Daoy (cell line): ENCODE measurements at places on chromosomes 2 and 18. TPM values are rescaled to one million over a fixed set of nuclear protein-coding genes. Genes with fewer than 3 reads are reported as not detected.
A peak's percentile ranks its signal among the peaks of the same experiment; 100 is the strongest.

DNA sequence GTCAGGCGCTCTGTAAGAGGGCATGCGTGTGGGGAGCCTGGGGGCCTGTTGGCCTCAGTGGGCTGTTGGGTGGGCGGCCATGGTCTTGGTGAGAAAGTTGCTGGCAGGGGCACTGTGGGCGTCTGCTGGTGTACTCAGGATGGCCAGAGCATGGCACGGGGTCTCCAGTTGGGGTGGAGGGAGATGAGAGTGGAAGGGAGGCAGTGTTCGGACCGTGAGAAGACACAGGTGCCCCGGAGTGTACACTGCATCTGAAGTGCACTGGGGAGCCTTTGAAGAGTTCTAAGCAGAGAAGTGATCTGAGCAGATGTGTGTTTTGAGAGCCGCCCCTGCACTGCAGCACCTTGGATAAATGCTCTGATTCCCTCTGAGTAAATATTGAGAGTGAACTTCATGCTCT, 150.8 kb downstream of the LDLRAD4 start:
- DNase-seq: no peak

- DNase-seq: no peak
Observed at GRCh38 chr2:152411154-152411553, 76.2 kb downstream of the FMNL2 start.

The ASXL3 gene
- 0.18 and 0.29 TPM in 2 replicates for total RNA-seq

GRCh38 chr2:45681675-45682074, 30.2 kb downstream of the PRKCE start:
- DNase-seq: peak; percentile 88

GRCh38 chr2:12397854-12398253, 318.9 kb upstream of the TRIB2 start:
- no peak for DNase-seq

The ANKRD30B gene
- 0.23 TPM in 1 of 2 replicates, not detected in the other for total RNA-seq

The SULT1C4 gene
- not detected in 2 replicates for total RNA-seq

The TWIST2 gene
- total RNA-seq: 20.4 and 34.3 TPM in 2 replicates

The GPR45 gene
- not detected in 2 replicates for total RNA-seq

The VWA3B gene
- 0.77 TPM in 1 of 2 replicates, not detected in the other for total RNA-seq

The MYO5B gene
- 2.8 and 3.1 TPM in 2 replicates for total RNA-seq

DNA sequence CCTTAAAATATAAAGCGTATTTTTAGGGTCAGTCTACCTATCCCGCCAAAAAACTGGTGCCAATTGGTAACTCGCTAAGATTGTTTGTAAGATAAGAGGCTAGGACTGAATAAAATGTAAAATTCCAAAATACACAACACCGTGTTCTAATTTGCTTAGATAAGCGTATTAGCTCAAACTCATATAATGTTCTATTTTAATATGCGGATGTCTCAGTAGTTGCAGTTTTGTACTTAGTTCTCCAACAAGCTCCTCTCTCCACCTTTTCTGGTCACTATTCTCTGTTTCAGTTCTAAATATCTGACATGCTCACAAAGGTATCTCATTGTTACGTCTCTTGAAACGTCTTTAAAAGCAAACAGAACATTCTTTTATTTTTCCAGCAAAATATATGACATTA, 24.0 kb downstream of the NETO1 start:
- no peak for DNase-seq

DNA sequence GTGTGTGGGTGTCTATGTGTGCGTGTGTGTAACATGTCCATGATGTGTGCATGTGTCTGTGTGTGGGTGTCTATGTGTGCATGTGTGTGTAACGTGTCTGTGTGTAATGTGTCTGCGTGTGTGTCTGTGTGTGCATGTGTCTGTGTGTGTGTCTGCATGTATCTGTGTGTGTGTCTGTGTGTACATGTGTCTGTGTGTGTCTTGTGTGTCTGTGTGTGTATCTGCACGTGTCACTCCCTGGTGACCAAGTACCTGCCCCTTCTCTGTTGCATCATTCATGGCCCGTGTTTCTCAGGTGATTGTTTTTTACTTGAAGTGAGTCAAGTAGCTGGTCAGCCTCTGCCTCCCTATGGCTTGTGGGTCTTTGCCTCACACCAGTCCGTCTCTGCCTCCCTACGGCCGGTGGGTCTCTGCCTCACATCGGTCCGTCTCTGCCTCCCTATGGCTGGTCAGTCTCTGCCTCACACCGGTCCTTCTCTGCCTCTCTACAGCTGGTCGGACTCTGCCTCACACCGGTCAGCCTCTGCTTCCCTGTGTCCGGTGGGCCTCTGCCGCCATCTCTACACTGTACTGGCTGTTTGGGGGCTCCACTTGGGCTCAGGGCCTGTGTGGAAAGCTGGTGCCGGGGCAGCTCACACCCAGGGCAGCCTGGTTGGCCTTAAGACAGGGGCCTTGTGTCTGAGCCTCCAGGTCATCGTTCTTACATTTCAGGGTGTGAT, 31.6 kb downstream of the KCNG2 start:
- DNase-seq: no peak

- peak; percentile 92 for DNase-seq
Observed at GRCh38 chr2:15169326-15170069, 391.6 kb downstream of the NBAS start.

DNA sequence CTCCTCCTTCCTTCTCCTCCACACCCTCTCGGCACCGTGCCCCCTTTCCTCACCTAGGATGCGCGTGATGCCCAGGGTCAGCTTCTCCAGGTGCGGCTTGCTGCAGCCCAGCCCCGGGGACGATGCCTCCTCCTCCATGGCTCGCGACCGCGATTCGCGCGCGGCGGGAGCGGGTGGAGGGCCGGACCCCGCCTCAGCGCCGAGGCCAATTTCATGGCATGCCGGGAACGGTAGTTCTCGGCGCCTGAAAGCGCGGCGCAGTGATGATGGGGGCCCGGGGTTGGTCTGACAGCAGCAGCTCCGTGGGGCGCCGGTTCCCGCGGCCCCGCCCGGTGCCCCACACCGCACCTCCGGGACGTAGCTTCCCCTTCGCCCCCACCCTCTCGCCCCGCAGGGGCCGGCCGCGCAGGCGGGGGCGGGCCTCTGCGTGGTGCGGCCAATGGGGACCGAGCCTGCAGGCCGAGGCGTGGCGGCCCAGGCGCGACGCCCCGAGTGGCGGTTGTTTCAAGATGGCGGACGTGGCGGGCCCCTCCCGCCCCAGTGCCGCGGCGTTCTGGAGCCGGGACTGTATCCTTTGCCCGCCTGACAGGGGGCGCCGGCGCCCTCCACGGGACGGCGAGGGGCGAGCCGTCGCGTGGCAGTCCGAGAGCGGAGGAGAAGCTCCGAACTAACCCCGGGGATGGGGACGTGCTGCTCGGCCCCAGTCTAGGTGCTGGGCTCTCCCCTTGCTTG, at the start of the genes KIAA1328 and TPGS2:
Gene KIAA1328 (plus strand): TSS at position 498 of the 732 bp plus-strand sequence. CDS start 12 bp downstream, at position 510.
Gene TPGS2 (minus strand): TSS at position 373 of the 732 bp plus-strand sequence. CDS start 235 bp downstream, at position 138.
- peak; percentile 91 for DNase-seq

DNA sequence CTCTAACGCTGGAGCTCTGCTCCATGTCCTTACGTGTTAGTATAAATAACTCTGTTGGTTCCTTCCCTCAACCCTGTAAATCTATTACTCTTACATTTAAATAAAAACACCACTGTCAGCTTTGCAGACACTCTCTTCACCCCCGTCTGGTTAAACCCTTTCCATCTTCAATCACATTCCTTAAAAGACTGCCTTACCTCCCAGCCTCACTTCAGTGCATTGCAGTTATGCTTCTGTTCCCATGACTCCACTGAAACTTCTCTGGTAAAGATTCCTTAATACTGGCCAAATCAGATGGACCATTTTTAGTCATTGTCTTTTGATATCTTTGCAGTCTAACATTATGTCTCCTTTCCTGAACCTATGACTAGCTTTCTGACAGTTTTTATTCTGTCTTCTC, 61.7 kb downstream of the EML4 start:
- no peak for DNase-seq

DNA sequence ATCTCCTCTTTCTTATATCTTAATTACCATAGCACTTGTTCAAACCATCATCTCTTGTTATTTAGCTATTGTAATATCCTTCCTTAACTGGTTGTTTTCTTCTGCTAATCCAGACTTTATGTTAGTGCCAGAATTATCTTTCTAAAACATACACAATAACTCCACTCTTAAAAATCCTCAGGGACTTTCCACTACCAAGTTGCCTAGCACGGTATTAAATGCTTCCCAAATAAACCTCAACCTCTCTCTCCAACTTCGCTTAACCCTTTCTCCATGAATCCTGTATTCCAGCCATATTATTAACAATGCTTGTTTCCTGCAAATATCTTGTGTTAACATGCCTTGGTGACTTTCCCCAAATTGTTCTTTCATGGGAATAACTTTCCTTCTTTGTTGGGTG, 84.5 kb downstream of the FAM228A start:
- no peak for DNase-seq

GRCh38 chr18:79708412-79708811, 28.8 kb downstream of the CTDP1 start:
- DNase-seq: no peak

DNA sequence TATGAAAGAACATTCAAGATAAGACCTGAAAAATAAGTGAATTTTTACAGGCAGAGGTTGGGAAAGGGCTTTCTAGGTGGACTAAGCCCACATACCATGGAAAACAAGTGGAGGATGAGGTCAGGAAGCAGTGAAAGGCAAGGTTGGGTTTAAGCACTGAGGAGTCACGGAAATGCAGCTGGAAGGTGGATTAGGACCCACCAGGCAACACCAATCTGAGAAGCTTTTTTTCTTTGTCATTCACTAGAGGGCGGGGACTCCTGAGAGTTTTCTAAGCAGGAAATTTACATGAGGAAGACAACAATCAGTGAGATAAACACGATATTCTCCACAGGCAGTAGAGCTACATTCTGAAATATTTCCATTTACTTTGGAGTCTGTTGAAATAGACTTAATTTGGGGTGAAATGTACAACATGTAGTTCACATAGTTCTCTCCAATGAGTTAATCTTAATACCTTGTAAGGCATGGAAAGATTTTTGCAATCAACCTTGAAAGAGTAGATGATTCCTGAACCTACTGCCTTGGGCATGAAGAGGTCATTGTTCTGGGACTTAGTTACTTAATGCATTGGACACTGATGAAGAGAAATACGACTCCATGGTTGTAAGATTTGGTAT, 40.7 kb downstream of the VIT start:
- DNase-seq: no peak

DNA sequence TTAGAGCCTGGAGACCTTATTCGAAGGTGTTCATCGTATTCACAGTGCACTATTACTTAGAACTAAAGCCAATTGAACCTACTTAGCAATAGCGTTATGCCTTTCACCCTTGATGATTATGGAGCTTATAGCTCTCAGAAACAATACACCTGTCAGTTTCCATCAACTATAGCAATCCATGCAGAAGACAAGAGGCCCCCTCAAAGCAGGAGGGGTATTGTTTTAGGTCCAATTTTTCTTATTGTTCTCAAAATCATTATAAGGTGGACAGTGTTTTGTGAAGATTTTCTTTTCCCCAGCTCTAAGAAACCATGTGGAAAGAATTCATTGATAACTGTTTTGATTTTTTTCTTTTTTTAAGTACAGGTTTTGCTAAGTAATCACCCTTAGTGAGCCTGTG, 135.5 kb downstream of the MEIS1 start:
- no peak for DNase-seq

DNA sequence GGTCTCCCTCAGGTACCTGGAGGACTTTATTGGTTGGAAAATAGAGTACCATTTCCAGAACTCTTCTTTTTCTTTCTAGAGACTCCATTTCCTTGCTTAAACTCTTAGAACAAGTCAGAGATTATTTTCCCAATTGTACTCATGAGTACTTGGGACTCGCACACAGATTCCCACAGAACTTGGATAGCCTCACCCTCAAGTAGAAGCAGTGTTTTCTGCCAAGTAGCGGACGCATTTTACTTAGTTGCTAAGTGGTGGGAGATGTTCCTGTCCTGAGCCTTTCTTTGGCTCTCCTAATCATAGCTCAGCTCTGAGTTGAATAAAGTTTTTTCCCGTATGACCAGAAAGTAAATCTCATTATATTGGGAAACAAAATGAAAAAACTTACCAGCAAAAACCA, 17.2 kb downstream of the SLC30A3 start:
- no peak for DNase-seq

DNA sequence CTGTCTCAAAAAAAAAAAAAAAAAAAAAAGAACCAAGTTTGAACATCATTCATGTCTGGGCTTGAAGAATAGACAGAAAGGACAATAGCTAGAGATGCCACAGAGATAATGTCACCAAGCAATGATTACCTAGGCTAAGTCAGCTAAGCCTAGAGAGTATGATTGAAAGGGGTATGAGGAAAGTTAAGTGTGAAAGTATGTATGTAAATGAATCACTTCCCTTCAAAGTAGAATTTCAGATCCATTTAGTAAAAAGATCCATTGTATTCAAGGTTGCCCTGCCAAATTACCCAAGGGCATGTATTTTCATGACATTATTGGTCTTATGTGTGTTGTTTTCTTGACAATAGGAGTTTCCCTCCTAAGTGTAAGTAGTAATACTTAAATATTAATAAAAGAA, 34.1 kb upstream of the SLC39A10 start:
- peak; percentile 7 for DNase-seq

DNA sequence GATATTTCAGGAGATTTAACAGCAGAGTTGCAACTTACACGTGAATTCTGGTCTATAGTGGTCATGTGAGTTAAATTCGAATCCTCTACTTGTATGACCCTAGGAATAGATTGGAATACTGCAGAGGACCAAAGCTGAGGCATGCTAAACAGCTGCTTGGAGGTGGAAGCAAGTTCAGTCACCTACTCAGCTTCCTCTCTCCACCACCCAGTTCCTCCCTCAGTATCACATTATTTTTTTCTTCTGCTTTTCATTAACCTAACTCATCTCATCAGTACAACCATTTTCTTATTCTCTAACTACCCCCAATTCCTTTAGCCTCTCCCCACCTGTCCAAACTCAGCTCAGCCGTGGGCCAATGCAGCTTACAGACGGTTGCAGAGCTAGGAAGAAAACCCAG, 385.5 kb downstream of the SETBP1 start:
- no peak for DNase-seq

DNA sequence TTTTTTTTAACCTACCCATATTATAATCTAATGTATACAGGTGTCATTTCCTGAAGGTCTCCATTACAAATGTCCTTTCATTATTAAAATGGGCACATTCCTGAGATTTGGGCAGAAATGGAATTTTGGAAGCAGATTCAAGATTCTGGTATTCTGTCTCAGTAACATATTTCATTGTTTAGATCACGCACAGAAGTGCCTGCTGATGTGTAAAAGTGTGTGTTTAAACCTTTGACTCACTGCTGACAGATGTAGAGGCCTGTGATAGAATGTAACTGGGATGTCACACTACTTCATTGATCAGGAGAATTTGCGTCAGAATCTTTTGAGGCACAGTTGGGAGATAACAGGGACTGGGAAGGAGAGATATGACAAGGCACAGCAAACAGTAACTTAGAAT, 276.8 kb upstream of the EPAS1 start:
- no peak for DNase-seq

The TUBA3E gene
- 1.0 and 3.5 TPM in 2 replicates for total RNA-seq

GRCh38 chr18:24270358-24270936, 127.2 kb downstream of the OSBPL1A start:
- no peak for DNase-seq

- DNase-seq: no peak
Observed at GRCh38 chr2:62447411-62447810, 58.6 kb downstream of the TMEM17 start.

- DNase-seq: no peak
Observed at GRCh38 chr2:100412466-100412865, 5.0 kb downstream of the CHST10 start.

The ABCG5 gene
- total RNA-seq: not detected in 2 replicates

GRCh38 chr2:236049981-236050380, 118.2 kb downstream of the GBX2 start:
- no peak for DNase-seq
